ENCODE measurements at places on chromosomes 2 and 18.

- DNase-seq = no peak
These were observed 399.2 kb downstream of the CPS1 start for GRCh38 chr2:210955591-210955990.

DNA sequence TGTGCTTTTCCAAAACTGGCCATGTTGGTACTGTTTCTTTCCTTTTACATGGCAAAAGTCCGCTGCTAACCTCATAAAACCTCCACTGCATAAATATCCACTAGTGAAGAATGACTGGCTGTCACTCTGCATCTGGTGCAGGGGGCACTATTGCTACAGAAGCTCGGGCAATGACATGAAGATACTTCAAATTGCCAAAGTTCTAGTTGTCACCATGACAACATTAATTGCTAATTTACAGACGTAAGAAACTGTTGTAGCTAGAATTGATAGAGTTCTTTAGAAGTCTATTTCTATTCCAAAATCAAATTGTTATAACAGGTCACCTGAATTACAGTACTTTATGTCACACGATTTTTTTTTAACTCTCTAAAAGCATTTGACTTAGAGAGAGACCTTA is 845 bp downstream of the CFAP210 start:
- no peak for DNase-seq

GRCh38 chr18:65435534-65435933 is 315.3 kb upstream of the CDH7 start:
- DNase-seq = no peak

DNA sequence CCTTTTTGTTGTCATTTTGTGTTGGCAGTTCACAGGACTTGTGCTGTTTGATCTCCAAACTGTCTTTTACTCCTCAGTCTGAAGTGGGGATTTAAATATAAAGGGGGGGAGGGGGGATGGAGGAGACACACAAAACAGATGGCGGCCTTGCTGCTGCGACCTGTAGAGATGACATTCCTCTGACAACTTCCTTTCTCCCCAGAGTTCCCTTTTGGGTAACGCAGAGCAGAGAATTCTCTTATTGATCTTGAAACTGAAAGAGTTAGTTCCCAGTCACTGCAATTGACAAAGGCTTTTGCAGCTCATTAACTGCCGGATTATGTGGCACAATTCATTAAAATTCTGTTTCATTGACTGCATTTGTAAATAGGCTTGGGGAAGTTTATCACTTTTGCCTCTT is 279.3 kb downstream of the TSN start:
- no peak for DNase-seq

- no peak for DNase-seq
These were observed 162.7 kb downstream of the WDPCP start for GRCh38 chr2:63425606-63426005.

GRCh38 chr2:148885209-148885608 is 10.2 kb downstream of the KIF5C start:
- no peak for DNase-seq
